ENCODE measurements at places on chromosomes 1 and 21. TPM values are rescaled to one million over a fixed set of nuclear protein-coding genes. Genes with fewer than 3 reads are reported as not detected.

The LORICRIN gene
- polyA plus RNA-seq = 0.07 TPM

- DNase-seq = no peak
Observed at GRCh38 chr1:15950763-15951295, 25.1 kb downstream of the ZBTB17 start.

- DNase-seq = no peak
Observed at GRCh38 chr1:23481026-23481597, 2.9 kb downstream of the ASAP3 start.

The CCDC181 gene
- 9.7 TPM for polyA plus RNA-seq

The VSIG8 gene
- polyA plus RNA-seq = 2.6 TPM

DNA sequence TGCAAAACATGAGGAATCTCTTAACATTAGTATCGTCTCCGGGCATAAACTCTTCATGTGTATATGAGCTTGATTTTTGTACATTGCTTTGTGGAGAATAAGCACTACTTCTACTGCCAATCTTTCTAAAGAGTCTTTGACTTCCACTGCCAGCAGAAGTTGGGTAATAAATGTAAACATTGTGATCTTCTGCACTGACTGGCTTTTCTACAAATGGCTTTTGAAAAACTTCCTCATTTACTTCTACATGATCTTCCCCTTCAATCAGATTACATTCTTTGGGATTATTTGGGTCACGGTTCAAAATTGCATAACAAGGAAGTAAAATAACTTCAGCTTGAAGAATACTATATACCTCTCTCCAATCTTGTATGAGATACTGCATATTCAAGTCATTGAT, 30.4 kb upstream of the SLC44A5 start:
- DNase-seq = no peak
